Stimulated activated CD4-positive, alpha-beta T cell treated with anti-CD3 and anti-CD28 coated beads, Interleukin-15, amount 100 ng/mL, for 1 hour (primary cell): ENCODE measurements at places on chromosomes 6 and 20.

DNA sequence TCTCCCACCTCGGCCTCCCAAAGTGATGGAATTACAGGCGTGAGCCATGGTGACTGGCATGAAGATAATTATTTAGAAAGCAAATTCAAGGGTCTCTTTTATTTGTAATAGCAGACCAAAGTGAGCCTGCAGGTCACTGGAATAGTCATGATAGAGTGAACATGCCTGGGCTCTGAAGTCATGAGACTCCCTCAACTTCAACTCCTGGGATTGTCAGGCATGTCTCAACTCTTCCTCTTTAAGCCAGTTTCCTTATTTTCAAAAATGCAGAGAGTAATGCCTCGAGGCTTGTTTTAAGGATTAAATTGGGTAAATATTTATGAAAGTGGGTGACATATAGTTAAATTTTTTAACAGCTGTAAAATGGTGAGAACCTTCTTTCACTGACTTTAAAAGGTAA, 22.7 kb upstream of the HECA start:
- no peak for DNase-seq

DNA sequence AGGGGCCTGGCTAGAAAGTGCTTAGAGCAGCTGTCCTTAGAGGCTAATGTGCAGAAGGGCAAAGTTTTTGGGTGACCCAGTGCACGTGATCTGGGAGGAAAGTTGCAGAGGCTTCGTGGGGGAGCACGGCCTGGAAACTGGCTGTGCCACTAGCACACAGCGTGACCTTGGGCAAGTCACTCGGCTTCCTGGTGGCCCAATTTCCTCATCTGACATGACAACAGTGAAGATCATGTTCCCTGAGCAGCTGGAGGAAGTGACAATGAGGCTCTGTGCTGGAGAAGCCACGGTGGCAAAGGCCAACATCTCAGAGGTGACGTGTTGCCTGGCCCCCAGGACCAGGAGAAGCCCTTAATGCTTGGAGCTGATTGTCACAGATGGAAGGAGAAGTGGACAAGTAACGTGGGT, 99.5 kb downstream of the FOXC1 start:
- DNase-seq = no peak

DNA sequence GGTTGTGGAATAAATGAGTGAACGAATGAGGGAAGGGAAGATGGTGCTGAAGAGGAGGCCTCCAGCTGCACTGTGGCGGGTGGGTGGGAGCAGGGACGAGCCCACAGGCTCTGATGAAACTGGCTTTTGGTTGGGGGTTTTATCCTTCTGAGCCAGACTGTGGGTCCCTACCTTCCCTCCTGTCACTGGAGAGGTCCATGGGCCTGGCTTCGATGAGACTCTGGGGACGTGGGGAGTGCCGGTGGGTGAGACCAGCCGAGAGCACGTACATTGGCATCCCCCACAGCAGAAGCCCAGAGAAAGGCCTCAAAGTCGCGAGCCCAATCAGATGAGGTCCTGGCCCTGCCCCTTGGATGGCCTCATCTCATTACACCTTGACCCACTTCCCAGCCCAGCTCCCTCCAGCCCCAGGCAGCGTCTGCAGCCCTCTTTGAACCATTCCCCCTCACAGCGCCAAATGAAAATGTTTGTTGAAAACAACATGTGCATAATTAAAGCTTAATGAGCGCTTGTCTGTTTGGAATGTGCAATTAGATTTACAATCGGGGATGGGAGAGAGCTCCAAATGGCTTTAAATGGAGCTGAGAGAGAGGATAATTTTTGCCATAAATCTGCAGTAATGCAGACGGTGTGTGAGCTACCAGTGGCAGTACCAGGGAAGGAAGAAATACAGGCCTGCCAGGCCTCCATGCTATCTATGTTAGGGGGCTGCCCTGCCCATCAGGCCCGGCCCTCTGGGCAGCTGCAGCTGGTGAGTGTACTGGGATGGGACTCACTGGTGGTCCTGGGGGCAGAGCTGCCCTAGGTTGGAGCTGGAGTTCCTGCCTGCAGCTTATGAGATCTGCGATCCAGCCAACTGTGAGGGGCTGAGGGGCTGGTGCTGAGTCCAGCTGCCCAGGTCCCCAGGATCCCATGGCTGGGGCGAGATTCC, 47.2 kb downstream of the TOX2 start:
- DNase-seq = no peak

DNA sequence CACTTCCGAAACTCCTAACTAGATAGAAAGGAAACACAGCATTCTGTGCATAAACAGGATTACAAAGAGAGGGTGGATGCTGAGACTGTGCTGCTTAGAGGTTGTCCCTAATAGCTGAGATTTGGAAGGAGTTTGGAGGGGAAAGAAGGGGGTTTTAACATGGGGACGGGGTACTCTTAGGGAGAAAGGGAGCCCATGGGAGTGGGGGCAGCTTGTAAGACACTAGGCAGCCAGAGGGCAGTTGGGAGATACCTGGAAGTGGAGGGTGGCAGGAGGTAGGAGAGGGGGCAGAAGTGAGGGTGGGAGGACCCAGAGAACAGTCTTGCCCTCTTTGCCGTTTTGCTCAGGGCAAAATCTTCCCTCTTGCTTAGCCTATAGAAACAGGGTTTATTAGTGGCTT, 16.4 kb downstream of the MANBAL start:
- no peak for DNase-seq

GRCh38 chr6:156849806-156850205, 72.6 kb downstream of the ARID1B start:
- no peak for DNase-seq

DNA sequence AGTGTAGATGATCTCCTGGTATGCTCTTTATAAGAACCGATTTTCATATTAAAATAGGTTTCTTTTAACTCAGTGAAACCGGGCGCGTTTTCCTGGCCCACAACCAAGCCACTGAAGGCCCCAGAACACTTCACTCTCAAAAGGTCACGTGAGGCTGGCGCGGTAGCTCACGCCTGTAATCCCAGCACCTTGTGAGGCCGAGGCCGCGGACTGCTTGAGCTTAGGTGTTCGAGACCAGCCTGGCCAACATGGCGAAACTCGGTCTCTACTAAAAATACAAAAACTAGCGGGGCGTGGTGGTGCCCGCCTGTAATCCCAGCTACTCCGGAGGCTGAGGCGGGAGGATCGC, 402 bp upstream of the TAF8 start:
- no peak for DNase-seq

DNA sequence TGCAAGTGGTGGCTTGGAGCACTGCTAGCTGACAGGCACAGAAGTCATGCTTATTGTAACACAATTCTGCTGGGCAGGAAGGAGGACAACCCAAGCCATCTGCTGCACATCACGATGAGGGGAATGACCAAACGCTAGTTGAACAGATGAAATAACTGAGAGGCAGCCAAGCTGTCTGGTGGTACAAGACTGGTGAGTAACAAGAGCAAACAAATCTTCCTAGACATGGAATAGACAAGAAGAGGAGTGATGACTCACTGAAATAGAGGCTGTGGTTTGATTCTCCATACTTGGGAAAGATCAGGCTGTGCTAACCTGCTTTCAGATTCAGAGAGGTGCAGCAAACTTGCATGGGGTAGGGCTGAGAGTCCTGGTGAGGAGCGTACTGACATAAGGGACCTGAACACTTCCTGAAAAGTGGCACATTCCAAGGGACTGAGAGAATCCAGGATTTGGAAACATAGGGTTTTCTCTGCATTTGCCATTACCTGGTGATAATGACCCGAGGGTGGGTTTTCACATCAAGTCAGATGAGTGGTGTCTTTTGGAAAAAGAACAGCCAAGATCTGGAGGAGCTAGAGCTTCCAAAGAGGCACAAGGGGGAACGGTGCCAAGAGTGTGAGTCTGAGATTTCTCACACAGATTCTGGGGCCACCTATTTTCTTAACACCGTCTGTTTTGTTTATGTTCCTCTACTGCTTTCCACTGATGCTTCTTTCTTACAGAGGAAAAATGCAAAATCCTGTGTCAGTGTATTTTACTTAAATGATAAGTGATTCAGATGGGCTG, 60.0 kb downstream of the PRL start:
- DNase-seq = no peak

GRCh38 chr6:119322034-119322433, 27.5 kb downstream of the MAN1A1 start:
- no peak for DNase-seq

DNA sequence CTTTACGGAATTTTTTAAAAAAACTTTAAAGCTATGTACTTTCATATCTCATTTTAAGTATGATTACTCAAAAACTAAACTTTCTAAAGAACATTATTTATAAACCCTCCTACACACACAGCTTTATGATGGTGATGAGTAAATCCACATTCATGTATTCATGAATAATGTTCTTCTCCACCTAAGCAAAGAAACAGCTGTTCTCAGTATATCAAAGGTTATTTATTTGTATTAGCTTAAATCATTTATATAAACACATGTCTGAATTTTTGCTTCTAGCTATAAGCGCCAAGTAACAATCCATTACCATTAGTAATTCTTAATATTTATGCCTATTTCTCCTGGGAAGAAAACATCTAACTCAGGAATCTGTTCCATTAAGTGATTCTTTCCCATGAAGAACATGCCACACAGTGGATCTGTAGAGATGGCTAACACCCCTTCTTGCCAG, 63.3 kb downstream of the SMLR1 start:
- DNase-seq = no peak

DNA sequence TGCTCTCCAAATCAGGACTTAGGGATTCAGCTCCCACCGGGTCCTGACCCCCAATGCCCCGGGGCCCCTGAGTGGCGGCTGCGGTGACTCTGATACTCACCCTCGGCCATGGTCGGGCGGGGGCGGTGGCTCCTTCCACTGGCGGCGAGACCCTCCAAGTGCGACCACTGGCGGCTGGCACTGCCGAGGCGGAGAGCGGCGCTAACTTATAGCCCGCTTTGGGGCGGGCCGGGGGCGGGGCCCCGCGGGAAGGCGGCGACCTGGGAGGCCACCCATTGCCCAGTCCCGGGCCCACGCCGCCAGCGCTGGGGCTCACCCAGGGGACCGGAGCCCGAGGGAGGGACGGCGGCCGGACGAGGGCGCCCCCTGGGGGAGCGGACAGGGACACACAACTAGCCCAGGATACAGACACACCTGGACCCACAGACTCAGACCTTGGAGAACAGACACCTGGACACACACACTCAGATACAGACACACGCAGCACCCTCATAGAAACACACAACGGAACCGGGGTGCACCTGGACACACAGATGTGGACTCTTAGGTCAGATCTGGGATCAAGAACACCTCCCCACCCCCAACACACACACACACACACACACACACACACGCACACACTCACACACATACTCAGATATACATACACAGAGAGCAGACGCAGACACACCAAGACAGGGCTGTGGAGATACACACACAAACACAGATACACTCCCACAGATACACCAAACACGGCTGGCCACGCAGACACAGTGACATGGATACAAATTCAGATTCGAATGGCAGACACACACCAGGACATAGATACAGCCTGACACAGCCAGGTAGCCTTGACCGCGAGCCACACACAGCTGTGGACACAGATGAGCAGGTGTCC, at the start of gene TGM2:
TGM2 (minus strand) TSS at position 182 of the 877 bp plus-strand sequence; CDS start at position 110, 72 bp downstream.
- peak; percentile 8 for DNase-seq

DNA sequence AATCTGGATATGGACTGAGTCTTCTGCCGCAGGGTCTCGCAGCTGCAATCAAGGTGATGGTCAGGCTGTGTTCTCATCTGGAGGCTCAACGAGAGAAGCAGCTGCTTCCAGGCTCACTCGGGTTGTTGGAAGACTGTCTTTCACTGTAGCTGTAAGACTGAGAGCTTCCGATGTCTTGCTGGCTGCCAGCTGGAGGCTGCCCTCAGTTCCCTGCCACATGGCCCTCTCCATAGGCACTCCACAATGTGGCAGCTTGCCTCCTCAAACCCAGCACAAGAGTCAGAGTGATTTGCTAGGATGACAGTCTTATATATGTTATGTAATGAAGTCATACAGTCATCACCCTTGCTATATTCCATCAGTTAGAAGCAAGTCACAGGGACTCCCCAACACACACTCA, 290.5 kb upstream of the CDYL start:
- DNase-seq = no peak

- no peak for DNase-seq
These were observed 62.9 kb downstream of the MRPL14 start for GRCh38 chr6:44064089-44064947.

GRCh38 chr6:82298012-82298411, 50.5 kb upstream of the IBTK start:
- DNase-seq = no peak

GRCh38 chr6:84263557-84263956, 36.1 kb upstream of the CEP162 start:
- no peak for DNase-seq

DNA sequence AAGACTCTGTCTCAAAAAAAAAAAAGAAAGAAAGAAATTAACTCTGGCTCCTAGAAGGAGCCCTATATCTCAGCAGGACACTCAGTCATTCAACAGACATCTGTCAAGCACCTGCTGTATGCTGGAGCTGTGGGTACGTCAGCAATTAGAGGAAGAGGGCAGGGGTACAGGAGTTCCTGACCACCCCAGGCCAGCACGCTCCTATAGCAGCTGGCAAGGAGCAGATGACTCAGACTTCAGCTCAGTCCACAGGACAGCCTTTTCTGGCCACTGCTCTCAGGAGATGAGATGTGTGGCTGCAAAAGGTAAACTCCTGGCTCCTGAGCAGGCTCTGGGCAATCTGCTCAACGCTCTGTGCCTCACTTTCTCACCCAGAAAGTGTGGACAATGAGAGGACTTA, 1.7 kb upstream of the RTEL1 start:
- no peak for DNase-seq

DNA sequence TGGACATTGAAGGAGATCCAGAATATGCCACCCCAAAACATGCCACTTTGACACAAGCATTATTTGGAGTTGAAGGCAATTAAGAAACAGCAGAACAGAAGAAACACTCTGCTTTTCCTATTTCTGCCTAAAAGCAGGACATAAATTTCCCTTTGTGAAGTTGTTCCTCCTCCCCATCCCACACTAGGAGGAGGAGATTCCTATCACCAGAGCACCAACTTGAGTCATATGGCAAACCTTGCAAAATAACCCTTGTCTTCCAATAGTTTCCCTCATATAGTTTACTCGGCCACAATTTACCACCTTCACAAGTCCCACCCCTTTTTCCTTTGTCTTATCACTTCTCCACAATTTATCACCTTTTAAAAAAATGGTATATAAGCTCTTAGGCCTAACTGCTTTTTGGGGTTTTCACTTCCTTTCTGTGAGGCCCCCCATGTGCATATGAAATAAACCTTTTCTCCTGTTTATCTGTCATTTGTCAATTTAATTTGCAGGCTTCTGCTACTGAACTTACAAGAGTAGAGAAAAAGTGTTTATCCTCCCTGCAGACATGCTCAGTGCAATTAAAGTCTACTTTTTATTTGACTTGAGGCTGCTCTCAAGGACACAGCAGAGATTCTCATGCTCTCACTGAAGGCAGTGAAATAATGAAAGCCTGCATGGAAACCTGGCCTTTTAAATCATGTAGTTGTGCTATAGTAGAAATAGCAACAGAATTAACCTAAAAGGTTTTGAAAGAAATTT, 2.8 kb upstream of the RAB23 start:
- DNase-seq = no peak
